Activated T-helper 1 cell treated with anti-CD3 and anti-CD28 coated beads, Interleukin-2, amount 50 U/mL, for 16 hours (primary cell): ENCODE measurements at places on chromosomes 4 and X.

DNA sequence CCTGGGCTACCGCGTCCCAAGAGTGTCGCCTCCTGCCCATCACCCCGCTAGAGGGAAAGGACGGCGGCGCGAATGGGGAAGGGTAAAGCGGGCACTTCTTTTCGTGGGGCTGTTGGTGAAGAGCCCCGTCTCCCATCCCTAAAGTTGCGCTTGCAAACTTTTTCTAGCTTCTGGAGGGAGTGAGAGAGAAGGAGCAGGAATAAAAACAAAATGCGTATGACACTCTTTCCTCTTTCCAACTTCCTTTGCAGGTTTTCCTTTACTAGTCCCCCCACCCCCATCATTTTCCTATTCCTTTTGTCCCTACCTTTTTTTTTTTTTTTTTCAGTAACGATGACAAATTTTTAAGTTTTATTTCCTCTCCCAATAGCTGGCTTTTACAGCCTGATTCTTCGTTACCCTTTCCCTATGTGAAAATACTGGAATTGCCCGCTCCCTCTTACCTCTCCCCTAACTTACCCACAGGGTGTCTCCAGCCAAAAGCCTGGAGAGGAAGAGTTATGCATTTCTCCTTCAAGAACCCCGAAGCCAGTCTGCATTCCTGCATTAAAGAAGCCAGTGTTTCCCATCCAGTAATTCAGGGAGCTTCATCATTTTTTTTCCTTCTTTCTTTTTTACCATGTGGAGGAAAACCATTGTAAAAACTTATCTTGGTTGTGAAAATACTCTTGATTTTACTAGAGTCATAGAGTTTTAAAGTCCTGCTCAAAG lies 613 bp upstream of the ARSJ start:
- DNase-seq, result no peak

GRCh38 chr4:183832776-183833450 lies 72.2 kb upstream of the STOX2 start:
- DNase-seq, result no peak

GRCh38 chr4:73055241-73055897 lies 14.1 kb downstream of the COX18 start:
- DNase-seq, result no peak

GRCh38 chr4:26178854-26179253 lies 142.0 kb upstream of the RBPJ start:
- DNase-seq, result no peak

GRCh38 chr4:68373513-68373912 lies 23.6 kb upstream of the YTHDC1 start:
- DNase-seq, result peak; percentile 17

- no peak for DNase-seq
These were observed 92.5 kb upstream of the BRS3 start for GRCh38 chrX:136395271-136395670.

GRCh38 chr4:184007891-184008290 lies 102.8 kb downstream of the STOX2 start:
- no peak for DNase-seq

DNA sequence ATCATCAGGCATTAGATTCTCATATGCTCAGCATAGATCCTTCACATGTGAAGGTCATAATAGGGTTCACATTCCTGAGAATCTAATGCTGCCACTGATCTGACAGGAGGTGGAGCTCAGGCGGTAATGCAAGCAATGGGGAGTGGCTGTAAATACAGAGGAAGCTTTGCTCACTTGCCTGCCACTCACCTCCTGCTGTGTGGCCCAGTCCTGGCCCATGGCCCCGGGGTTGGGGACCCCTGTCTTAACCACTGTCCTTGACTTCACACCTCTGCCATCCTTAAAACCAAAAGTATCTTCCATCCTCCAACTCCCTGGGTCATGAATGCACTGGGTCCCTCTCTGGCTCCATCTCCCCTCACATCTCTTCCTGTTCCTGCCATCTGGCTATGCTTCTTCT lies 129.1 kb downstream of the HMX1 start:
- no peak for DNase-seq

DNA sequence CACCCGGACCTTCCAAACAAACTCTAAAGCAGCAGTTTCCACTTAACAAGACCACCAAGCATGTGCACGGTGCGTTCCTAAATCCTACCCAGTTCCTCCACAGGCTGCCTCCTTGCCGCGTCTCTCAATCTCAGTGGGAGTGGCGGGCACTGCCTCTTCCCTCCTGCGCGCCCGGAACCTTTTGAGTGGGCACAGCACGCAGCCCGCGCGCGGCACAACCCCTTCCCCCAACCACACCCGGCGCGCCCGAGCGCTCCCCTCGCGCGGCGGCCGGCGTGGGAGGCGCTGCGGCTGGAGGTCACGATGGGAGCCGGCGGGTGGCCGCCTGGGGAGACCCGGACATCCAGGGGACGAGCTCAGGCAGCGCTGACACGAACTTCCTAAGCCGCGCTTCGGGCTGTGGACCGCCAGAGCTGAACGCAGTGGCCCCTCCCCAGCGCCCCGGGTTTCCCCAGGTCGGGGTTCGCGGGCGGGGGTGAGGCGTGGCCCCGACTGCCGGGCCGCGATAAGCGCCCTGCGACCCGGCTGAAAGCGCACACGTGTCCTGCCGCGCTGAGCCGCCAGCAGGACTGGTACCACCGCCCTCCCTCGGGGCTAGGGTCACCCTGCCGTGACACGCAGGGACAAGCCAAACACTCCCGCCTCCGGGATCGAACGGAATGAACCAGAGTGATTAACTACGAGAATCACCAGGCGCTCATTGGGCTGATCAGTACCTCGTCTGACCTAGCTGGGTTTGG lies at the start of gene ABCG2:
Gene ABCG2 (minus strand): TSS at position 151 of the 740 bp plus-strand sequence. CDS start 18,644 bp downstream, outside the sequence.
- DNase-seq, result no peak

- no peak for DNase-seq
These were observed 304.5 kb upstream of the CXorf51A start for GRCh38 chrX:147119088-147119487.

- DNase-seq, result no peak
These were observed 1.8 kb upstream of the TCEANC start for GRCh38 chrX:13651150-13651549.

DNA sequence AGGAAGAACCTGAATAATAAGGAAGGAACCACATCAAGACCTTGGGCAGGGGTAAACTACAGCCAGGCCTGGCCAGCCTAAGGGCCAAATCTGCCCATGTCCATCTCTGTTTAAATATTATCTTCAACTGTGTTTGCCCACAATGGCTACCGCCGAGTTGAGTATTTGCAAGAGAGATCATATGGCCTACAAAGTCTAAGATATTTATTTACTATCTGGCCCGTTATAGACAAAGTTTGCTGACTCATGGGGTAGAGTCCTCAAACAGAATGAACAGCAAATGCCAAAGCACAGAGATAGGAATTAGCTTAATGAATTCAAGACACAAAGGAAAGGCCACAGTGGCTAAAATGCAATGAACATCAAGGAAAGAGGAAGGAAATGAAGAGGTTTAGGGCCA lies 44.8 kb downstream of the RPS6KA3 start:
- no peak for DNase-seq

DNA sequence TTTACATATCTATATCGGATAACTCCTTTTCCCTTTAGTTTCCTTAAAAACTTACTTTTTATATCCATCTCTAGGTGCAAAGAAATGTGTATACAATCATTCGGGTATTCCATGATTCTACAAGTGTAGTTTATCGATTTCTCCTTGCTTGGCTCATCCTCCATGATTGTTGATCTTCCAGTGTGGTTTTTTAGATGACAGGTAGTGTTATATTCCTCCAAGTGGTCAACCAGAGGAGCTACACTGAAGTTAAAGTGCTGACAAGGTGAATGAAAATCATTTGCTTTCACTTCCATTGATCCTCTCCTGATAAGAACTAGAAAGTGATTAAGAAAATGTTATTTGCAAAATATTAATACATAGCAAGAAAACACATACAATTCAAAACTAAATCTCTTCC lies 38.5 kb downstream of the TMEM156 start:
- DNase-seq, result no peak

DNA sequence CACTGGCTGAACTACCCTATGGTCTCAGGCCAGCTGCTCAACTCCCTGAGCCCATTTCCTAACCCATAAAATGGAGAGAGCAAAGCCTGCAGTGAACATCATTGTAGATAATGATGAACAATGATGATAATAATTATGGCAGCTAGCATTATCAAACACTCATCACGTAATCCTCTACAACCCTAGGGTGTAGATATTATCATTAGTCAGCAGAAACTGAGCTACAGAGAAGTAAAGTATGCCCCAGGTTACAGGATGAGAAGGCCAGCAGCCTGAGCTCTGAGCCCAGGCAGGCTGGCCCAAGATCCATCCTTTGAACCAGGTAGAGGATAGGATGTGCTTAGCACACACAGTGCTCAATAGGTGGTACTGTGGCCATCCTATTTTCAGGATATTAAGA lies 43.2 kb downstream of the REELD1 start:
- no peak for DNase-seq

DNA sequence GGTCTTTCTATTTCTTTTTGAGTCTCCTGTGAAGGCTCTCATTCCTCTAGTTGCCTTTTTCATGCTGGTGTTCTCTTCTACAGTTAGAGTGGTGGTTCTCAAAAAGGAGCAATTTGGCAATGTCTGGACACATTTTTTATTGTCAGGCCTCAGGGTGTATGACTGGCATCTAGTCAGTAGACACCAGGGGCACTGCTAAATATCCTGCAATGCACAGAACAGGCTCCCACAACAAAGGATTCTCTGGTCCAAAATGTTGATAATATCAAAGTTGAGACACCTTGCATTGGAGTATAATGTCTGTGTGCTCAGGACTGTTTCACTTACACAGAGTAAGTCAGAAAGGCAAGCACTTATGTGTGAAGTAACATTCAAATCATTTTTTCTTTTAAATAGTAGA lies 1360.7 kb downstream of the ADGRL3 start:
- no peak for DNase-seq
